ENCODE measurements at places on chromosomes 16 and 17.

DNA sequence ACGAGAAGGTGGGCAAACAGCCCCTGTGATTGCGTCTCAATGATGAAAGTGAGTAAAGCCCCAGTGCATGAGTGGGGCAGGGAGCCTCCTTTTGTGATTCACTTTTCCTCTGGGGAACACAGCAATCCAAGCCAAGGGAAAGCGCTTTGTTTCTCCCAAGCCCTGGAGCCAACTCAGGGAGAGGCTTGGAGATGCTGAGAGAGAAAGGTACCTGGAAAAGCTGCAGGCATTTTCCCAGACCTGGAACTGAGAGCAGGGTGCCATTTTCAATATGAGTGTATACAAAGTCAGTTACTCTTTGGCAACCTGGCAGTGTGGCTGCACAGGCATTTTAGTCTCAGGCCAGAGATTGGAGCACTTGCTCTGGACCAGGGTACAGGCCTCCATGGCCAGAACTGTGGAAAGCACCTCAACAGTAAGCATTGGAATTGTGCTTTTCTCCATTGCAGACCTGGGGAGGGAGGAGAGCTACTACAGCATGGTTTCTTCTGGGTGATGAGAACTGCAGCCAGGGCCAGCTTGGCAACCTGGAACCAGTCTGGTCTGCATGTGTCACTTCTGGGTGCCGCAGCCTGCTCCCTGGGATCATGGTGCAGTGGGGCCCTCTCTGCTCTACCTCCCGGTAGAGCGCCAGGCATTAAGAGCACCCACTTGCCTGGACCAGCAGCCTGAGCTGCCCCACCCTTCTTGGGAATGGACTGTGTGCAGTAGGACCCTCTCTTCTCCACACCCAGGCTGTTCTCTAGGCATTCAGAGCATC, 89.0 kb upstream of the CDH5 start:
- H3K27ac ChIP-seq = peak overlapping the region; percentile 62
- no peak for DNase-seq
- no peaks in the 10 kb centered on the region for H3K27me3 ChIP-seq
- peaks cover 20% of the 10 kb centered on the region for H3K4me1 ChIP-seq
- no peak overlapping the region for H3K4me3 ChIP-seq

DNA sequence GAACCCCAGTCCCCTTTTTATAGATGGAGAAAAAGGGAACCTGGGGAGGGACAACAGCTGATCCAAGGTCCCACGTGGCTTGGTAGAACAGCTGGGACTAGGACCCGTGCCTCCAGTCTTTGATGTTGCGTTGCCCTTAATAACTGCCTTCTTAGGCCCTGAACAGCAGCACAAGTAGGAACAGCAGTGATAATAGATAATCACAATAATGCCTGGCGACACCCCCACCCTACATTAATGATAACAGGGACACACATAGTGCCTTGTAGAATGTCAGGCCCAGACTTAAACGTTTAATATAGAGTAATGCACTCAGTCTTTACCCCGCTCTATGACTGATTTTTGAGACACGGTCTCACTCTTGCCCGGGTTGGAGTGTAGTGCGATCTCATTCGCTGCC, 96.4 kb downstream of the ABCC6 start:
- no peaks in the 10 kb centered on the region for H3K27me3 ChIP-seq
- no peak for DNase-seq
- peaks cover 76% of the 10 kb centered on the region for H3K36me3 ChIP-seq
- no peak overlapping the region for H3K4me3 ChIP-seq
- H3K4me1 ChIP-seq = no peaks in the 10 kb centered on the region
- H3K27ac ChIP-seq = no peak overlapping the region

GRCh38 chr16:73183611-73184092, 135.7 kb upstream of the ZFHX3 start:
- no peak for DNase-seq
- no peaks in the 10 kb centered on the region for H3K27me3 ChIP-seq
- H3K27ac ChIP-seq = no peak overlapping the region
- H3K4me1 ChIP-seq = peaks cover 5% of the 10 kb centered on the region
- no peaks in the 10 kb centered on the region for H3K36me3 ChIP-seq
- H3K4me3 ChIP-seq = no peak overlapping the region

GRCh38 chr16:53152329-53152728, 97.5 kb downstream of the CHD9 start:
- no peaks in the 10 kb centered on the region for H3K27me3 ChIP-seq
- H3K27ac ChIP-seq = peak overlapping the region; percentile 8
- H3K36me3 ChIP-seq = peaks cover 5% of the 10 kb centered on the region
- DNase-seq = no peak
- no peak overlapping the region for H3K4me3 ChIP-seq
